ENCODE measurements at places on chromosomes 1 and 21. TPM values are rescaled to one million over a fixed set of nuclear protein-coding genes. Genes with fewer than 3 reads are reported as not detected.

The PGLYRP4 gene
- not detected for total RNA-seq

The SPRR2B gene
- not detected for total RNA-seq

The WNT9A gene
- 1.5 TPM for total RNA-seq

The TCHHL1 gene
- total RNA-seq, result not detected

The SLC26A9 gene
- total RNA-seq, result under 0.01 TPM

The ITSN1 gene
- total RNA-seq, result 44.2 TPM

The RIPPLY3 gene
- total RNA-seq, result not detected

The LDLRAD1 gene
- total RNA-seq, result not detected

The NRDC gene
- total RNA-seq, result 73.1 TPM

The SFN gene
- total RNA-seq, result 0.73 TPM

The BTBD8 gene
- total RNA-seq, result 3.5 TPM

The RGS8 gene
- total RNA-seq, result not detected

The OR2L5 gene
- total RNA-seq, result not detected

The NTMT2 gene
- total RNA-seq, result not detected

The FCRL5 gene
- total RNA-seq, result not detected

The GREM2 gene
- 8.6 TPM for total RNA-seq

The PLCH2 gene
- total RNA-seq, result 0.20 TPM

The ZNF648 gene
- total RNA-seq, result not detected

The LCE2A gene
- not detected for total RNA-seq

The GPR161 gene
- 7.8 TPM for total RNA-seq

The RNASEL gene
- total RNA-seq, result 7.7 TPM

The SLFNL1 gene
- 0.20 TPM for total RNA-seq

The ANKRD65 gene
- 0.73 TPM for total RNA-seq

The IGSF5 gene
- total RNA-seq, result not detected

The LCE2B gene
- not detected for total RNA-seq

The RGS4 gene
- 25.8 TPM for total RNA-seq

The COL16A1 gene
- total RNA-seq, result 58.5 TPM

The SMG5 gene
- total RNA-seq, result 27.6 TPM

The SH2D5 gene
- 3.1 TPM for total RNA-seq

The GPR25 gene
- not detected for total RNA-seq

The SLAMF6 gene
- total RNA-seq, result not detected

The NCMAP gene
- not detected for total RNA-seq

The CHAF1B gene
- total RNA-seq, result 7.4 TPM

The SLC45A1 gene
- total RNA-seq, result 3.3 TPM

The PTPN7 gene
- total RNA-seq, result not detected

The LCE6A gene
- total RNA-seq, result not detected

The LRRN2 gene
- total RNA-seq, result not detected

The FPGT gene
- 14.0 TPM for total RNA-seq

The OR2L8 gene
- total RNA-seq, result not detected

The SH2D2A gene
- 0.20 TPM for total RNA-seq

The FCRL6 gene
- total RNA-seq, result not detected

The ACBD3 gene
- total RNA-seq, result 52.6 TPM
